Vagina (tissue), 2 donors: ENCODE measurements at places on chromosomes 7 and 10. TPM values are rescaled to one million over a fixed set of nuclear protein-coding genes. Genes with fewer than 3 reads are reported as not detected.

DNA sequence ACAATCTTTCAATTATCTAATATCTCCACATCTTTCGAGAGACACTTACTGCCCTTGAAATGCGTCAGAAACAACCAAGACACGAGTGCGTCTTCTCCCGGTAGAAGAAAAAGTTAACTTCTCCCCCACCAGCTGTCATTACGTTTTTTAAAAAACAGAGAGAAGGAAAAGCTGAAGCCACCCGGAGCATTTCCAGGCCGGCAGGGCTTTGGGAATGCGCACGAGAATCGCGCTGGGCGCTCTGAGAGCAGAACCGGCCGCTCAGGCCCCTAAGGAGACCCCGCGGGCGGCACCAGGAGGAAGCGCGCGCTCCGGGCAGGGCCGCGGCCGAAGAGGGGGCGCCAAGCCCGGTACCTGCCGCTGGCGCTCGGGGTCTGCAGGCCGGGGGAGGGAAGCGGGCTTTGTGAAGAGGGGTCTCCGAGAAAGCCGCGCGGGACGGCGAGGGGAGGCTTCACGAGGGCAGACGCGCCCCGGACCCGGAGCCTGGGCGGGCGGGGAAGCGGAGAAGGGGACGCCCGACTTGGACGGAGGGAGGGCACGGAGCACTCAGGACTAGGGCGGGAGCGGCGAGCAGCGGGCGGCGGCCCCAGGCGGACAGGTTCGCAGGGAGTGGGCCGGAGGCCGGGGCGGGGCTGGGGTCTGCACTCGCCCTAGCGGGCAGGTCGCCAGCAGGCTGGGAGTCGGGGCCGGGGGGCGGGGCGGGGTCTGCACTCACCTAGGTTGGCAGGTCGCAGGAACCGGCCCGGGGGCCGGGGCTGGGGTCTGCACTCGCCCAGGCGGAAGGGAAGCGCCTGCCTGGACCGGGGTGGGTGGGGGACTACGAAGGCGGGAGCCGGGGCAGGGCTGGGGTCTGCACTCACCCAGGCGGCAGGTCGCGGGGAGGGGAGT, 932 bp downstream of the ESYT2 start:
- no peak for DNase-seq
- H3K4me3 ChIP-seq: peak overlapping the region; percentile 96
- no peaks in the 10 kb centered on the region for H3K27me3 ChIP-seq

MKX gene
- total RNA-seq: 2.2 TPM

DNA sequence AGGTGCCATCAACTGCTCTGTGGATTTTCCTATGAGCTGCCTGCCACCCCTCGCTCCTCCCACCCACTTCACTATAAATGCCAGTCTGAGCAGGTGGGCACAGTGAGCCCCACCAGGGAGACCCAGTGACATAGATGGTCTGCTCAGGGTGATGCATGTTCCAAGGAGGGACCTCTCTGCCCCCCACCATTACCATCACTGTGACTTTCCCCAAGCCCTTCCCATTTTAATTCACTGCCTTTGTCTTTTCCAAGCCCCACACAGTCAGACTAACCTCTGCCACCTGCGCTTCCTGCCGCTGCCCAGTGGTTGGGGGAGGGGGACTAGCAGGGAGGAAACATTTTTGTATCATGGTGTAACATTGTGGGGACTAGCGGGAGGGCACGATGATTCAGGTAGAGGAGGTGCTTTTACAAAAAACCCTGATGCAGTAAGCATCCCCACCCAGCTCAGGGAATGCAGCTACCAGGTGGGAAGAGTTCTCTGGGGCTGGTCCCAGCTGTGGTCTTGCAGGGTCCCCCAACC, 24.6 kb downstream of the PRSS2 start:
- H3K27me3 ChIP-seq: peaks cover 4% of the 10 kb centered on the region
- H3K36me3 ChIP-seq: no peaks in the 10 kb centered on the region
- DNase-seq: no peak

DNA sequence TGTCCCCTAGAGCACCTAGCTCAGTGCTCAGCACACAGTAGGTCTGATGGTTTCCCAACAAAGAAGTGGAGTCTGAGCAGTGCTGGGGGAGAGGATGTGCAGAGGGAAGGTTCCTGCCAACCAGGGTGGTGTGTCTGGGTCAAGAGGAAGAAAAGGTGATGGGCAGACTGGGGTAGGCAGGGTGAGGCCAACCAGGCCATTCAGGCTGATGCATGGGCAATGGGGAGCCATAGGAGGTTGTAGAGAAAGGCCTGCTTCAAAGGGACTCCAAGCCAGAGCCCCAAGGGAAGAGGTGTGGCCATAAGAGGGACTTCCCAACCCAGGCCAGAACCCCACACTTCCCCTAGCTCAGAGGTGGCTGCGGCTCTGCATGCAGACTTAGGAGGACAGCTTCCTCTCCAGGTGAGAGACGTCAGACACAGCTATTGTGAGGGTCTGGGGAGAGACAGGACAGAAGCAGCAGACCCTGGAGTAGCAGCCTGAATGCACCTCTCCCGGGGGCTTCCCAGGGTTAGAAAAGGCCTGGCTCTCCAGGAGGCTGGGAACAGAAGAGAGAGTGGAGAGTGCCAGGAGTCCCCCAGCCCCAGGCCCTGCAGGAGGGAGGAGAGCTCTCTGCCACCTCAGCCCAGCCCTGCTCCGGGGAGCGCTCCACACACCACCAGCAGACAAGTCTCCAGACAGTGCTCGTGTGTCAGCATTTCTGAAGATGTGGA, 87.4 kb upstream of the ZMIZ1 start:
- no peak for DNase-seq
- peaks cover 23% of the 10 kb centered on the region for H3K4me1 ChIP-seq
- H3K27me3 ChIP-seq: no peaks in the 10 kb centered on the region
- no peak overlapping the region for H3K4me3 ChIP-seq
- H3K27ac ChIP-seq: no peak overlapping the region

GRCh38 chr7:100476903-100477870, 1.8 kb downstream of the TSC22D4 start:
- H3K4me3 ChIP-seq: peak overlapping the region; percentile 92
- no peak for DNase-seq
- peak overlapping the region; percentile 92 for H3K27ac ChIP-seq

- H3K36me3 ChIP-seq: no peaks in the 10 kb centered on the region
- H3K4me1 ChIP-seq: no peaks in the 10 kb centered on the region
- no peak overlapping the region for H3K27ac ChIP-seq
- H3K27me3 ChIP-seq: no peaks in the 10 kb centered on the region
Measured at GRCh38 chr7:112433289-112433688, 17.0 kb upstream of the IFRD1 start.

DNA sequence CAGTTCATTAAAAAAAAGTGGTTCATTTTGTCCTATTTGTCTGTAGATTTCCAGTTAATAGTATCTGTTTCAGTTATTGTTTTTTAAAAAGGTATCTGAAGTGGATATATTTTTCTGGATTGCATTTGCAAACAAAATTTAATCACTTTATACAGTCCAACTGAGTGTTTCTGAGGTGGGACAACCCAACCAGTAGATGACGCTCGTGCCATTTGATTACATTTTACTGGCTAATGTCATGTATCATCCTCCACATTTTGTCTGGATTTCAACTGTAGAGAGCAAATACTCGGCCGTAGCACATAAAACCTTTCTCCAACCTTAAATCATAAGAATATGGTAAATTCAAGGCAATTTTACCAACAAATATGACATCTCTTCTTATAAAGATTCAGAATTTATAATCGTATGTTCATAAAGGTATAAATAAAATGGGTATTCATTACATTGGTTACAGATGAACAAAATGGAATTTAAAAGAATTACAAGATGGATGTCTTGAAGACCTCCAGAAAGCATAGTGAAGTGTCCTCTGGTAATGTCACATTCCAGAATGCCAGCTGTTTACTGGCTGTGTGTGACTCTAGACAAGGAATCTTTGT, 789.0 kb downstream of the PHTF2 start:
- DNase-seq: no peak
- H3K4me1 ChIP-seq: no peaks in the 10 kb centered on the region
- no peaks in the 10 kb centered on the region for H3K36me3 ChIP-seq

DNA sequence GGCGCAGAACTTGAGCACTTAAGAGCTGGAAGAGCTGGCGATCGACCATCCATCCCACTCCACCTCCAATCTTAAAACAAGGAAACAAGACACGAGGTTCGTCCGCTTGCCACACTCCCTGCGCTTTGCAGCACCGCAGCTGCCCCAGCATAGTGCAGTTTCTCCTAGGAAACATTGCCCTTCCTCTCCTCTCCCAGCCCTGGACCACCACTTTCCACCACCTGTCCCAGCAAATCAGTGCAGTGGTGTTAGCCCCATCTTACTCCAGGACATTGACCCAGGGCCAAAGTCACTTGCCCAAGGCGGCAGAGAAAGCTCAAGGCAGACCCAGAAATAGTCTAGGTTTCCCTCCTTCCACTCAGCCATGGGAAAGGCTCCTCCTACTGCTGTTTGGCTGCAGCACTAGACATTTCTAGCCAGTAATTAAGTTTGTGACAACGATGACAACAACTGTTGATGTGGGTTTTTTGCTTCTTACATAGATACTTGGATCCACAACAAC, 1.5 kb upstream of the PARD3 start:
- peak overlapping the region; percentile 72 for H3K4me3 ChIP-seq
- H3K4me1 ChIP-seq: peaks cover 34% of the 10 kb centered on the region
- H3K27me3 ChIP-seq: no peaks in the 10 kb centered on the region
- H3K27ac ChIP-seq: peak overlapping the region; percentile 92

DNA sequence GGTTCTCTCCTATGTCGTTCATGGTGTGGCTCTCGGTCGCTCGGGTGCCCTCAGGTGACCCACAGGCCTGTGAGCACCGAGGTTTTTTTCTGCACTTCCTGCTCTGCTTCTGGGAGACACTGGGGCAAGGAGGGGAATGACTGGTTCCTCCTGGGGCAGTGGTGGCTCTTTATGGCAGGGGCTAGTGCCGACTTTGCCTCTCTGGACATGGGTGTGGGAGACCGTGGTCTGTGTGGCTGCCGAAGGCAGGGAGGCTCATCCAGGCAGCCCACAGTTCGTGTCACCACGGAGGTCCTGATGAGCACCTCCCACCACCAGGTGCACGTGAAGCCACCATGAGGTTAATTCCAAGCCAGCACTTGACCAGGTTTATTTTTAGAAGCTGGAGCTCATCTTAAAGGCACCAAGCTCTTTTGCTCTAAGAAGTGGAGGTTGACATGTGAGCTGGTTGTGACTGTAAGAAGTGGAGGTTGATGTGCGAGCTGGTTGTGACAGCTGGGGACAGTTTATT, 24.7 kb upstream of the DPYSL4 start:
- no peak for DNase-seq
- no peaks in the 10 kb centered on the region for H3K4me1 ChIP-seq
- no peak overlapping the region for H3K4me3 ChIP-seq
- H3K36me3 ChIP-seq: no peaks in the 10 kb centered on the region
- H3K27ac ChIP-seq: no peak overlapping the region
- no peaks in the 10 kb centered on the region for H3K27me3 ChIP-seq

DNA sequence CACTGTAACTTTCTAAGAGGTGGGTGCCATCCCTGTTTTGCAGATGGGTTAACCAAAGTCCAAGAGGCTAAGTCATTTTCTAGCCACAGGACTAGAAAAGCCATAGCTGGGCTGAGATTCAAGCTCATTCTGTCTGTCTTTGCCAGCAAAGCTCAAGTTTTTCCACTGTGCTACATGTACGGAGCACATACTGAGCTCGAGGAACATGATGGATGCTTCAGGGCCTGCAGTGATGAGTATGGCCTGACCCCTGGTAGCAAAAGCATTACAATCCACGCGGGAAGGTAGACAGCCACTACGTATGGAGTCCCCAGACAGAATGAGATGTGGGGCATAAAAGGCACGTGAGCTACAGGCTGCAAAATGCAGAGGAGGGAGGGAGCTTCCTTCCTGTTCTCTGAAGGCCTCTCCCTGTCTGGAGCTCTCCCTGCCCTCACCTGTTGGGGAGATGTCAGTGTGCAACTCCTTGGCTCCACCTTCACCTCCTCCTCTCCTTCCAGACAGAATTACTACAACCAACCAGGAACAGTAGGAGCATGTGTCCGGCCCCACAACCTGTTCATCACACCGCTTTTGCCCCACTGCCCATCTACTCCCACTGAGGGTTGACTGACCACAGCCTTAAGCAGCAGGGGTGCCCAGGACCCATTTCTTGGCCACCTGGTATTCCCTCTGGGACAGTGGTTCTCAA, 16.4 kb downstream of the ITPRIP start:
- H3K27me3 ChIP-seq: no peaks in the 10 kb centered on the region
- H3K27ac ChIP-seq: peak overlapping the region; percentile 96
- no peaks in the 10 kb centered on the region for H3K36me3 ChIP-seq
- no peak overlapping the region for H3K4me3 ChIP-seq
- DNase-seq: no peak
- H3K4me1 ChIP-seq: peaks cover 100% of the 10 kb centered on the region

BHLHA15 gene
- not detected for total RNA-seq

GRCh38 chr10:74177140-74177677, 26.2 kb downstream of the ADK start:
- peak overlapping the region; percentile 83 for H3K27ac ChIP-seq
- no peaks in the 10 kb centered on the region for H3K27me3 ChIP-seq
- no peaks in the 10 kb centered on the region for H3K36me3 ChIP-seq
- no peak for DNase-seq
- H3K4me3 ChIP-seq: peak overlapping the region; percentile 70
- H3K4me1 ChIP-seq: peaks cover 28% of the 10 kb centered on the region

CH25H gene
- 0.74 TPM for total RNA-seq

GRCh38 chr7:146146831-146147486, 30.4 kb downstream of the CNTNAP2 start:
- DNase-seq: no peak
- no peaks in the 10 kb centered on the region for H3K27me3 ChIP-seq
- H3K4me3 ChIP-seq: no peak overlapping the region

DNA sequence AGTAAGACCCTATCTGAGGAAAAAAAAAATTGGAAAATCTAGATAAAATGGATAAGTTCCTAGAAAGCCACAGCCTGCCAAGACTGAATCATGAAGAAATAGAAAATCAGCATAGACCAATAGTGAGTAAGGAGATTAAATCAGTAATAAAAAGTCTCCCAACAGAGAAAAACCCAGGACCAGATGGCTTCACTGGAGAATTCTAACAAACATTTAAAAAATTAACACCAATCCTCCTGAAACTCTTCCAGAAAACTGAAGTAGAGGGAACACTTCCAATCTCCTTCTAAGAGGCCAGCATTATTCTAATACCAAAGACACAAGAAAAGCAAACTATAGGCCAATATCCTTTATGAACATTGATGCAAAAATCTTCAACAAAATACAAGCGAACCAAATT, 8.8 kb upstream of the LIMK1 start:
- no peak for DNase-seq
- peaks cover 12% of the 10 kb centered on the region for H3K4me1 ChIP-seq
- H3K27me3 ChIP-seq: no peaks in the 10 kb centered on the region
- no peak overlapping the region for H3K27ac ChIP-seq
- no peaks in the 10 kb centered on the region for H3K36me3 ChIP-seq

CASP7 gene
- total RNA-seq: 13.8 TPM

DNA sequence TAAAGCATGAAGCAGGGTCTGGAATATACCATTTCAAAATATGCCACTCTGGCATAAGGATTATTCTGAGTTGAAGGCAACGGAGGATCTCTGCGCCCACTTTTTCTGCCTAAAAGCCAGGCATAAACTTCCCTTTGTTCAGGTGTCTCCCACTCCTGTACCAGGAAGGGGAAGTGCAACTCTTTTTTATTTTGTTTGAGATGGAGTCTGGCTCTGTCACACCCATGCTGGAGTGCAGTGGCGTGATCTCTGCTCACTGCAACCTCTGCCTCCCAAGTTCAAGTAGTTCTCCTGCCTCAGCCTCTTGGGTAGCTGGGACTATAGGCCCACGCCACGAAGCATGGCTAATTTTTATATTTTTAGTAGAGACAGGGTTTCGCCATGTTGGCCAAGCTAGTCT, 18.2 kb downstream of the SVIL start:
- H3K36me3 ChIP-seq: no peaks in the 10 kb centered on the region
- no peak for DNase-seq
- H3K27ac ChIP-seq: peak overlapping the region; percentile 9
- no peak overlapping the region for H3K4me3 ChIP-seq
- no peaks in the 10 kb centered on the region for H3K27me3 ChIP-seq
- peaks cover 37% of the 10 kb centered on the region for H3K4me1 ChIP-seq

- H3K4me1 ChIP-seq: no peaks in the 10 kb centered on the region
- DNase-seq: no peak
- no peaks in the 10 kb centered on the region for H3K36me3 ChIP-seq
- H3K27ac ChIP-seq: no peak overlapping the region
Measured at GRCh38 chr7:131548371-131548770, 8.1 kb downstream of the PODXL start.
